ENCODE measurements at places on chromosomes 4 and X.

DNA sequence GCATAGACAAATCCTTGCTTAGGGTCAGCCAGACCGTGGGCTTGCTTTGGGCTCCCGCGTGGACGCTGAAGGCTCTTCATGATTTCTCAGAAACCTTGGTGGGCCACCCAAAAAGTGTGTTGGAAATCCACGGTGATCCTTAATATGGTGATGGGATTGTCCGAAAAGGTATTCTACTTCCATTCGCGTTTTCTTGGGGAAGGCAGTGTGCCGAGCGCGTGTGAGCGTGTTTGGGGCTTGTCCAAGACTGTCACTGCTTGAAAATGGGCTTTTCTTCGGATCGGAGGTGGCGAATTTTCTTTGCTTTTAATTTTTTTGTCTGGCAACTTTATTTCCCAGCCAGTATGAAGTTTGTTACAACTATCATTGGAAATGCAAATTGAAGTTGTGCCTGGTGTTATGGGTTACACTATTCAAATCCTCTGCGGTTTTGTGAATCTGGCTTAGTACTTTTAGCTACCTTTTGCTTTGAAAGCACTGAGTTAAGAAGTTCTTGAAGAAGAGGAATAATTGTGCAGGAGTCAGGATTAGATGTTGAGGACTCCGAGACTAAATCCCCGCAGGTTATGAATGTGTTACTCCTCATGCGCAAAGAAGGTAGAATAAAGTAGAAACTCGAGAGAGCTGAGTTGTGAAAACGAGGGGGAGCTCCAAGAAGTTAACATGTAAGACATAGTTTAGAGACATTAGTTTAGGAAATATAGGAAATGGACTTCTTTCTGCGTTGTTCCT, 3.2 kb downstream of the SPRY1 start:
- DNase-seq: no peak

GRCh38 chr4:123479944-123480343, 83.3 kb downstream of the SPRY1 start:
- no peak for DNase-seq

- DNase-seq: no peak
Measured at GRCh38 chr4:142405695-142406498, 440.2 kb downstream of the INPP4B start.

GRCh38 chr4:13238936-13239335, 245.2 kb downstream of the RAB28 start:
- DNase-seq: no peak

GRCh38 chr4:150909116-150909515, 106.0 kb downstream of the LRBA start:
- DNase-seq: no peak

DNA sequence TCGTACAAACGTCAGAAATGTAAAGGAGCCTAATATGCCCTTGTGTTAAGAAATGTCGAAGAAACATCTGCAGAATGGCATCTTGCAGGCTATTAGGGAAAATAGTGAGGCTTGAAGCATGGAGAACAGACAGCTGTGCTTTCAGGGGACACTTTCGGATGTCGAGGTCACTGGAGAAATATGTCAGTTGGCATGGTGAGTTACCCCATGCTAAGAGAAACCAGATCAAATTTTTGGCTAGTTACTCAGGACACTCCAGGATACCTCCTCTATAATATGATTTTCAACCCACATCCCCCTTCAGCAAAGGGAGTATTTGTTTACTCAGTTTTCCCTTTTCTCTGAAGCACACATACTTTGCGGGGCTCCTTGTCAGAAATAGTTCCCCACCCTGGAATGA, 171.4 kb downstream of the GPC3 start:
- no peak for DNase-seq

GRCh38 chr4:8306511-8307021, 37.0 kb downstream of the HTRA3 start:
- no peak for DNase-seq

DNA sequence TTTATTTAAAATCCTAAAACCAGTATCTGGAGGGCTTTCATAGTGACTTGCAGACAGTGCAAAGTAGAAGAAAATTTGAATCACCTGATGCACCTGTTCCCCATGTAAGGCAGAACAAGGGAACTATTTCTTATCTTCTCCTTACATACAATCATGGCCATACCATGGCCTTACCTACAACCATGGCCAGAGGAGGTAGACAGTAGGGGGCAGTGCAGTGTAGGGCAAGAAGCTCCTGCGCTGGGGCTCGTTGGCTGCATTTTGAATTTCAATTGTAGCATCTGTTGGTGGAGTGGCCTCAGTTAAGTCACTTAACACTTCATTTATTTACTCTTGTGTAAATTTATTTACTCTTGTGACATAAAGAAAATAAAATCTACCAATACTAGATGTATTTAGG, 33.0 kb downstream of the GALNTL6 start:
- no peak for DNase-seq

DNA sequence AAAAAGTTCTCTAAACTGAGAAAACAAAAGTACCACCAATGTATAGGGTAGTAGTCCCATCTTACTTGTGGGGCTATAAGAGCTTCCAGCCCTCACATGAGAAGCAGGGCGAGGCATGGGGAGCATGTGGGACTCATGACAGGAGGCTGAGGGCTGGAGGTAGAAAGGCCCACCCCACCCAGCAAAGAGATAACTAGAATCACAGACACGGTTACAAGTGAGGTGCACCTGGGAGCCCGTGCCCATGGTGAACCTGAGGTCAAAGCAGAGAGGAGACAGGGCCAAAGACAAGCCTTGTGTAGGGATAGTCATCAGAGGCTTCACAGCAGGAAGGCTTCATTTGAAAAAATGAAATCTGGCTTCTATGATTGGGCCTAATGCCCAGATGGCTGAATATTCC, 55.4 kb downstream of the TTC29 start:
- no peak for DNase-seq

DNA sequence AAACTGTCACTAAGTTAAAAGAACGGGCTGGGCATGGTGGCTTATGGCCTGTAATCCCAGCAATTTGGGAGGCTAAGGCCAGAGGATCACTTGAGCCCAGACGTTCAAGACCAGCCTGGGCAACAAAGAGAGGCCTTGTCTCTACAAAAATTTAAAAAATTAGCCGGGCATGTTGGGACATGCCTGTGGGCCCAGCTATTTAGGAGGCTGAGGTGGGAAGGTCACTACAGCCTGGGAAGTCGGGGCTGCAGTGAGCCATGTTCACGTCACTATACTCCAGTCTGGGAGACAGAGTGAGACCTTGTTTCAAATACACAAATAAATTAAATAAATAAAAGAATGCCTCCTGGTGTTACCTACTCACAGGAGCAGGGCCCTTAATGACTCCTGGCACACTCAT, 69.5 kb downstream of the APBB2 start:
- no peak for DNase-seq

DNA sequence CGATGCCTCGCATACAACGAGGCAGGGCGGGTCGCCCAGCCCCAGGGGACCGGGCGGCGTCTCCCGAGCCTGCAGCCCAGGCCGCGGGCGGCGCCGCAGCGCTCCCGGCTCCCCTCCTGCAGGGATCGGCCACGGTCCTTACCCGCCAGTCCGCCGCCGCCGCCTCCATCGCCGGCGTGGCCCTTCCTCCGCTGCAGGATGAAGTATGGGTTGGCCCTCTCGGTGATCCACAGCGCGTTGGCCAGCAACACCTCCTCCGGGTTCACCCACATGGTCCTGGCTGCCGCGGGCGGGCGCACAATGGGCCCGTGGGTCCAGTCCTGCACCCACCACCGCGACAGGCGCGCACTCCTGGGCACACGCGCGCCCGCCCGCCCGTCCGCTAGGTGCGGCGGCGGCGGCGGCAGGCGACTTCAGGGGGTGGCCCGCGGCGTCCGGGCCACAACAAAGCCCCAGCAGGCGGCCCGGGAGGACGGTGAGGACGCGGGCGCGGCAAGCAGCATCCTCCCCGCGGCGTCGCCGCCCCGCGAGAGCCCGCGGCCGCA, 339 bp downstream of the TBC1D9 start:
- DNase-seq: no peak

- DNase-seq: no peak
Measured at GRCh38 chrX:10798041-10798440, 177.7 kb upstream of the MID1 start.

- no peak for DNase-seq
Measured at GRCh38 chr4:30943356-30943755, 223.2 kb downstream of the PCDH7 start.

DNA sequence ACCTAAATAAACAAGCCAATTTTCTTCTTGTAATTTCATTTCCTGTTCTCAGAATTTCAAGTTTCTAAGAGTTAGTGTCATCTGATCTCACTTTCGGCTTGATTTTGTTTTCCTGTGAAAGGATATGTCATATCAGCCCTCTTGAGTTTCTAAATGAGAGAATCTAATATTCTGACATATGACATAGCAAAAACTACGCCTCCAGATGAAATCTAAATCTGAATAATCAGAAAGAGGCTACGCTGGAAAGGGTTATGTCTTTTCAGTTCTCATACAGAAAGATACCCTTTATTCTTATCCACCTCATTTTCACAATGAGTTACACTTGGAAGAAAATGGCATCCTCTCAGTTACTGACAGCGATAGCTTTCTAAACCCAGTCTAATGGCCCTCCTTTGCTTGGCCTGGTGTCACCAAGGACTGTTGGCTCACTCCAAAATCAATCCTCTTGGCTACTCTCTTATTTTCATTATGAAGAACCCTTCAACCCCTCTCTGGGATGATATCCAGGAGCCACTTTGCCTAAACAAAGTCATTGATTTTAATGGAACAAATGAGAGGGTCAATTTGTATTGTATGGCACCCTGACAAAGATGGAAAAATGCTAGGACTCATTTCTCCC, 65.6 kb downstream of the ASB9 start:
- DNase-seq: no peak

DNA sequence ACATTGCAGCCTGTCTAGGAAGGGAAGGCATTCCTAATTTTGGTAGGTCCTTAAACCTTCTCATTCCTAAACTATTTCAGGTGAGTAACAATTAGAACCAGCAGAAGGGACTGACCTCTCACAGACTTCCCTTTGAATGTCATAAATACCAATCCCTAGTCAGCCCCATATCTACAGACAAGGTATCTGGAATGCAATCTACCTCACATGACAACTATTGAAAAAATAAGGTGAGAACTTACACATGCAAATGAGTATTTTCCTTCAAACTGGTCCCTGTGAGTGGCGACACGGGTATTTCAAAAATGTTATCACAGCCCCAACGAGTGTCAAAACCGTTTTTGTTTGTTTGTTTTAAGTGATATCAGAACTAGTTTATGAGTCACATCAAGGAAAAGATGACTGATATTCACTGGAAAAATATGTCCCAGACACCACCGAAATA, 102.4 kb upstream of the VCX2 start:
- no peak for DNase-seq

DNA sequence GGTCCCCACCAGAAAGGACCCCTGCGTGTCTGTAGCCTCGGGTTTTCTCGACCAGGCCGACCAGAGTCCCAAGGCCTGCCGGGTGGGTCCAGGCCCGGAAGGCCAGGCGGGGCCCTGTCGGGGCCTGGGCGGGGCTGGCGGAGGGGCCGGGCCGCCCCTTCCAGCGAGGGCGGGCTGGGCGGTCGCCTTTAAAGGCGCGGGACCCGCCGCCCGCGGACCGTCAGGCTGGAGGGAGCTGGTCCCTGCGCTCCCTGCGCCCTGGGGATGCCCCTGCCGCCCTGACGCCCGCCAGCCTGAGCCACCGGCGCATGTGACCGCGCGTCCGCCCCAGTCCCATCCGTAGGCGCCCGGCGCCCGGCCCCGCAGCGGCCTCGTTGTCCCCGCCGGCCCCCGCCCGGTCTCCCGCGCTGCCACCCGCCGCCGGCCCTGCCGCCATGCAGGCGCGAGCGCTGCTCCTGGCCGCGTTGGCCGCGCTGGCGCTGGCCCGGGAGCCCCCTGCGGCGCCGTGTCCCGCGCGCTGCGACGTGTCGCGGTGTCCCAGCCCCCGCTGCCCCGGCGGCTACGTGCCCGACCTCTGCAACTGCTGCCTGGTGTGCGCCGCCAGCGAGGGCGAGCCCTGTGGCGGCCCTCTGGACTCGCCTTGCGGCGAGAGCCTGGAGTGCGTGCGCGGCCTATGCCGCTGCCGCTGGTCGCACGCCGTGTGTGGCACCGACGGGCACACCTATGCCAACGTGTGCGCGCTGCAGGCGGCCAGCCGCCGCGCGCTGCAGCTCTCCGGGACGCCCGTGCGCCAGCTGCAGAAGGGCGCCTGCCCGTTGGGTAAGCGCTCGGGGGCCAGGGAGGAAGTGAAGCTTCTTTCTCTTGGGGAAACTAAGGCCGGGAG, at the start of gene HTRA3:
Gene HTRA3, plus strand, starts transcription at position 220 of the 883 bp plus-strand sequence. Its CDS starts 215 bp downstream, at position 435.
- no peak for DNase-seq

DNA sequence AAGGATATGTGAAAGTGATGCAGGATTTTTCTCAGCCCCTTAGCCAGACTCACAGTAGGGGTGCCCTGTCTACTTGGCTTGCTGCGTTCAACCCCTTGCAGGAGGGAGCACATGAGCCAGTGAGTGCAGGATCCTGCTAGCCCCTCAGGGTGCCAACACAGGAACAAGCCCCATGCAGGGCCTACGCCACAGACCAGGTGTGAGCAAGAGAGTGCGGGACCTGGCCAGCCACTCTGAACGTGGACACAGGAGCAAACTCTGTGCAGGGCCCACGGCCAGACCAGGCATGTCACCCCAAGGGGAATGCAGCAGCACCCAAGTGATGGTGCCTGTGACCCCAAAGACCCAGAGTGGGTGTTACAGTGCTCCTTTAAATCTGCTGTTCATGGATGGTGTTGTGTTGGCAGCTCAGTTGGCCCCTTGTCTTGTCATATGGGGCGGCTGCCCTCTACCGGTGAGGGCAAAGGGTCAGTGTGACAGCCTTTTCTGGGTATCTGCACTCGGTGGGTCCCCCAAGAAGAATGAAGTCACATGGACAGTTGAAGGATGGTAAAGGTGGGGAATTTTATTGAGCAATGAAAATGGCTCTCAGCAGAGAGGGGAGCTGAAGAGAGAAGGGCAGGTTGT, 188.4 kb upstream of the MAOA start:
- no peak for DNase-seq

- DNase-seq: no peak
Measured at GRCh38 chr4:17182888-17183287, 284.4 kb upstream of the LDB2 start.

GRCh38 chrX:128438082-128438481, 385.9 kb upstream of the ACTRT1 start:
- no peak for DNase-seq

GRCh38 chr4:165631208-165631894, 241.7 kb upstream of the TLL1 start:
- no peak for DNase-seq

GRCh38 chr4:77697860-77698590, 92.4 kb downstream of the CXCL13 start:
- no peak for DNase-seq

GRCh38 chrX:129650183-129650689, 4.5 kb downstream of the APLN start:
- DNase-seq: no peak

- no peak for DNase-seq
Measured at GRCh38 chrX:7852166-7852565, 9.2 kb downstream of the VCX start.

- no peak for DNase-seq
Measured at GRCh38 chr4:1797298-1797860, 4.3 kb downstream of the FGFR3 start.

DNA sequence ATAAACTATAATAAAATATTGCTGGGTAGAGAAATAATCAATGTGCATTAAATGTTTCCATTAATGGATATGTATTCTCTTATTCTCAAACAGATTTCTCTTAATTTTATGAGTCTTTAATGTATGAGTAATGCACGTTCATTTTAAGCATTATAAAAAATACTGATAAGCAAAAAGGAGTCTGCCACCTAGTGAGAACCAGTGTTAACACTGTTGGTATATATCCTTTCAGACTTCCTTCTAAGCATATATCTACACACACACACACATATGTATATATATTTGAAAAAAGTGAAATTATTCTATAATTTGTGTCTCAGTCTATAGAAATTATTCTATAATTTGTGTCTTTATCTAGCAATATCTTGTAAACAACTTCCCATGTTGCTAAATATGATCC, 49.9 kb upstream of the MTMR1 start:
- no peak for DNase-seq
